ENCODE measurements at places on chromosomes 1 and 21.

GRCh38 chr1:26279456-26280332 is at the start of gene SH3BGRL3:
SH3BGRL3 (plus strand) TSS chr1:26280086; CDS start chr1:26280156, 70 bp downstream.
- DNase-seq: peak; percentile 87

- DNase-seq: no peak
Measured at GRCh38 chr1:165912638-165913037, 85.2 kb downstream of the UCK2 start.

DNA sequence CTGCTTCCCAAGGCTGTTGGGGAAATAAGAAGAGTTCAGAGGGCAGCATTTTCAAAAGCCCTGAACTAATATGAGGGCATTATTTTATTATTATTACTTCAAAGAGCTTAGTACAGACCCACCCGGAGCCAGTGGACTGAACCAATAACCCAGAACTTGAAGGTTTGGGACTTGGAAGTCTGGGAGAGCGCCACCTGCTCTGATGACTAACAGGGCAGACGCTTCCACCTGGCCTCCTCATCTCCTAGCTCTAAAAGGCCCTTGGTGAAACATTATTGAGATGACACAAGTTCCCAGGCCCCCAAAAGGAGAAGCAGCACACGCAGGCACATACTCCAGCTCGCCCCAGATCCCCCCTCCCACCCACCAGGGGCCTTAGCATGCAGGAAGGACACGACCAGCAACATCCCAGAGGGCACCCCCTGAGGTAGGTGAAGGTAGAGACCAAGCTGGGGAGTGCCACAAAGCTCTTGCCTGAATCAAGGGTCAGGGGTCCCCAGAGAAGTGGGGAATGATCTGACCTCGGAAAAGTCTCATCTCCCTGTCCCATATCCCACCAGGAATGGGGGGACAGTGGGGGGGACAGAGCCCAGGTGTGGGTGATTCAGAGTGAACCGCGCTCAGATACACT is 1.3 kb downstream of the DLGAP3 start:
- no peak for DNase-seq

DNA sequence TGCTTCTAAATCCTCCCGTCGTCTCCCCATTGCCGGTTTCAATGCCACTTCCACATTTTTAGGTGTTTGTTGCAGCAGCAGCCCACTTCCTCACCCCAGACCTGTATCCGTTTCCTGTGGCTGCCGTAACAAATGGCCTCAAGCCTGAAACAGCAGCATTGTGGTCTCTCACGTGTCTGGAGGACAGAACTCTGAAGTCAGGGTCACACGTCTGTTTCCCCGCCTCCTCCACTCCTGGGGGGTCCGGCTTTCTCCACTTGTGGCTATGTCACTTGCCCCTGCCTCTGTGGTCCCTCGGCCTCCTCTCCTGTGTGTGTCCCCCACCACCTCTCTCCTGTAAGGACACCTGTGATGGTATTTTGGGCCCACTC is 21.8 kb downstream of the TRPM2 start:
- DNase-seq: no peak

- no peak for DNase-seq
Measured at GRCh38 chr1:16294219-16295212, 57.5 kb upstream of the CPLANE2 start.

DNA sequence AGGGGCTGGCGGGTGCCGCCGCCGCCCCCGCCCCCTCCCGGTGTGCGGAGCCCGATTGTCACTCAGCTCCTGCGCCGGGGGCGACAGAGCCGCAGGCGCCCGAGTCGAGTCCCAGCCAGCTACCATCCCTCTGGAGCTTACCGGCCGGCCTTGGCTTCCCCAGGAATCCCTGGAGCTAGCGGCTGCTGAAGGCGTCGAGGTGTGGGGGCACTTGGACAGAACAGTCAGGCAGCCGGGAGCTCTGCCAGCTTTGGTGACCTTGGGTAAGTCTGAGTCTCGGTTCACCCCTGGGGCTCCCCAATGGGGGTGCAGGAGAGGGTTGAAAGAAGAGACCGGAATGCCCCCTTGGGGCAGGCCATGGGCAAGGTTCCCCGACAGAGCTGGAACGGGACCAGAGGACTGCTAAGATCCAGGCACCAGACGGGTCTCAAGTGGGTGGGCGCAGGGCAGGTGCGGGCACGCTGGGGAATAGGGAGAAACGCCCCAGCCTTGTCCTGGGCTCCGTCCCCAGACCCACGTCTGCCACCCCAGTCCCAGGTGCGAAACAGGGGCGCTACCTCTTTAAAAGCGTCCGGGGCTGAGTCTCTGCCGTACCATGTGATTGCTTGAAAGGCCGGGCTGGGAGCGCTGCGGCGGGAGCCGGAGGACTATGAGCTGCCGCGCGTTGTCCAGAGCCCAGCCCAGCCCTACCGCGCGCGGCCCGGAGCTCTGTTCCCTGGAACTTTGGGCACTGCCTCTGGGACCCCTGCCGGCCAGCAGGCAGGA is at the start of gene ADORA1:
Gene ADORA1 (plus strand): TSS at position 61 of the 765 bp plus-strand sequence. CDS start 1,116 bp downstream, outside the sequence.
- peak; percentile 73 for DNase-seq

- DNase-seq: peak; percentile 56
Measured at GRCh38 chr21:29261555-29262540, 36.9 kb upstream of the BACH1 start.

DNA sequence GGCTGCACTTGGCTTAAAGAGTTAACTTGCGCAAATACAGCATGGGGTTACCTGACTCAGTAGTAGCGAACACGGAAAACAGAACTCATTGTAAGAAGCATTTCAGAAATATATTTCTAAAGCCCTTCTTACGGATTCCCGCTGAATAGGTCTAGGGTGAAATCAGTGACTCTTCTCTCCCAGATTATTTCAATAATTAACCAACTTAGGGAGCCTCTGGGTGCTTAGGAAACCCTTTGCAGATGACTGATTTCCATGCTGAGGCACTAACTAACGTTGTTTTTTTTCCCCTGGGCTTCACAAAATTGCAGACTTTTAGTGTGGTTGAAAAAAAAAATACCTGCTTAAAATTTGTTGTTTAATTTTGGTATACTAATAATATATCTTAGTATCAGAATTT is 40.3 kb downstream of the BTG3 start:
- no peak for DNase-seq

GRCh38 chr1:1359308-1359663 is 931 bp upstream of the MXRA8 start:
- peak; percentile 79 for DNase-seq

- no peak for DNase-seq
Measured at GRCh38 chr1:29789221-29789909, 553.0 kb downstream of the PTPRU start.

GRCh38 chr1:183783767-183784637 is 20.9 kb upstream of the RGL1 start:
- peak; percentile 84 for DNase-seq

DNA sequence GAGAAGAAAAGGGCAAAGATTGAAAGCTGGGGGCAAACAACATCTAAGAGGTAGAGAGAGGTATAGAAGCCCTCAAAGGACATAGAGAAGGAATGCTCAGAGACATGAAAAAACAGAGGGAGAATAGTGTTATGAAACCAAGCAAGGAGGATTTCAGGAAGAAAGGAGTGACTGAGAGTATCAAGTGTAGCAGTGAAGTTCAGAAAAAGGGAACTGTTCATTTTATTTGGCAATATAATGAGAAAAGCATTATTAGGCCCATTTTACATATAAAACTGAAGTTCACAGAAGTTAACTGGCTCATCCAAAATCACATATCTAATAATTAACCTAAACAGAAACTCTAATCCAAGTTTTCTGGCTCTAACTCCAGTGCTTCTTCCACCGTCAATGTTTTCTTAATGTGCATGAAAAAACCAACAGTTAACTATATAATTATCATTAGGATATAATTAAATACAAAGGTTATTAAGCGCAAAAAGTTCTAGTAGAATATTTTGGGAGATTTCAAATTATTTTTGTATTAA is 17.7 kb downstream of the NEXN start:
- no peak for DNase-seq

- no peak for DNase-seq
Measured at GRCh38 chr1:10728595-10729410, 67.6 kb downstream of the CASZ1 start.

- no peak for DNase-seq
Measured at GRCh38 chr1:210344706-210345105, 16.0 kb downstream of the HHAT start.

- DNase-seq: no peak
Measured at GRCh38 chr1:80846966-80847365, 953.8 kb upstream of the ADGRL2 start.

- peak; percentile 66 for DNase-seq
Measured at GRCh38 chr1:27662707-27663393, 9.1 kb downstream of the IFI6 start.

DNA sequence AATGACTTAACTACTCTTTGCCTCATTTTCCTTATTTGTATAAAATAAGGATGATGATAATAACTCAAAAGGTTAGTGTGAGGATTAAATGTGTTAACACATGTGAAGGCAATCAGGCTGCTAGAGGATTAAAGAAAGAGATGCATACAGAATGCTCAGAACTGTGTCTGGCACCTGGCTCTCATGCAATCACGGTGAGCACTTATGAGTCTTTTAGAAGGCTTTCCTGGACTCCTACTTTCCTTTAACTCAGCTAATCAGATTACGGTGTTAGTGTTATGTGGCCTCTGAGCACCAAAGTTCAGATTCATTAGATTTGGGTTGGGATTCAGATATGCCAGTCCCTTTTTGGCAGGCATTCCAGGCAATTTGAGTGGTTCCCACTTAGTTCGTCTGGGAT is 311.6 kb upstream of the USP24 start:
- DNase-seq: no peak

GRCh38 chr1:178485541-178485981 is 11.2 kb downstream of the CLEC20A start:
- DNase-seq: no peak

- DNase-seq: no peak
Measured at GRCh38 chr21:46033410-46034400, 52.1 kb downstream of the COL6A1 start.

DNA sequence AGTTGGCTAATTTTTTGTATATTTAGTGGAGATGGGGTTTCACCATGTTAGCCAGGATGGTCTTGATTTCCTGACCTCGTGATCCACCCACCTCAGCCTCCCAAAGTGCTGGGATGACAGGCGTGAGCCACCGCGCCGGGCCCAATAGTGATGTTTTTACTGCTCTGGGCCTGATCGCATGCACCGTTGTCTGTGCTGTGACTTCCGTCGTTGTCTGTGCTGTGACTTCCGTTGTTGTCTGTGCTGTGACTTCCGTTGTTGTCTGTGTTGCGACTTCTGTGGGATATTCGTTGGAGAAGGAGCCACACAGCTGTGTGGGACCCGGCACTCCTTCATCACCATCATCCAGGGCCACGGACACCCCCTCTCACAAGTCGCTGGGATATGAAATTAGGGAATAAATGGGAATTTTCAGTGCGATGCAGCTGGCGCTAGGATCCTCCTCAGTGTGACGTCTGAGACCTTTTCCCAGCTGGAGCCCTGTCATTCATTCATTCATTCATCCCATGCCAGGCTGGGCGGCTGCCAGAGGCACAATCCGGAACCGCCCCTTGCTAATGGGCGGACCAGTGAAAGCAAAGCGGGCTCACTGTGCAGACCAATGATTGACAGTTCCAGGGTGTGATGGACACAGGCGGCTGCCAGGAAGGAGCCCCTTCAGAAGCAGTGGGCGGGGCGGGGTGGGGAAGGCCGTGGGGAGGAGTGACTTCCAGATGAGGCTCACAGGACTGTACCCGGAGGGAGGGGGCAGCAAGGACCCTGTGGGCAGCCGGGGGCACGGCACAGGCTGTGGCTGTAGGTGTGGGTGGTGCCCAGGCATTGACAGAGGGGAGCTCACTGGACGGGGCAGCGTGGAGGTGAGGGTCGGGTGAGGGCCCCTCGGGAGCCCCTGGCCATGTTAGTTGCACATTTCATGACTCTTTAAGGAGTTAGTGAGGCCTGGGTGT is 48.9 kb downstream of the PRKCZ start:
- no peak for DNase-seq

DNA sequence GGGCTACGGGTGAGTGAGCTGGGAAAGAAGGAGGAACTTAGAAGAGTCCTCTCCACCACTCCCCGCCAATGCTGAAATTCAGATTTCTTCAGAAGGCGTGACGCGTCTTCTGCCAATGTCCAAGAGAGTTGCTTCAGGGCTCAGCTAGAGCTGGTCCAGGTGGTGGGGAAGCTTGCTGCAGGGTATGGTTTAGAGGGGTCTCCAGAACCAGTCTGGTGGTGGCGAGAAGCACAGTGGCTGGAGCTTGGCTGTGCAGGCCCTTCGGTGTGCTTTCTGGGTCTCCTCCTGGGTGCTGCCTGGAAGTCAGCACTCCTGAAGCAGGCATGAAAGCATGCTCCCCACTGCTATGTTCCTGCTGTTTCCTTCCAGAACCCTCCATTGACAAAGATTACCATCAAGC is 387.2 kb downstream of the PTPRU start:
- DNase-seq: no peak

- DNase-seq: no peak
Measured at GRCh38 chr1:58882322-58882948, 98.6 kb upstream of the JUN start.

- no peak for DNase-seq
Measured at GRCh38 chr1:43048601-43049011, 89.9 kb upstream of the SLC2A1 start.

GRCh38 chr21:45792682-45793383 is 149.3 kb downstream of the PCBP3 start:
- DNase-seq: no peak

- DNase-seq: no peak
Measured at GRCh38 chr1:46802901-46803574, 4.2 kb downstream of the CYP4B1 start.

DNA sequence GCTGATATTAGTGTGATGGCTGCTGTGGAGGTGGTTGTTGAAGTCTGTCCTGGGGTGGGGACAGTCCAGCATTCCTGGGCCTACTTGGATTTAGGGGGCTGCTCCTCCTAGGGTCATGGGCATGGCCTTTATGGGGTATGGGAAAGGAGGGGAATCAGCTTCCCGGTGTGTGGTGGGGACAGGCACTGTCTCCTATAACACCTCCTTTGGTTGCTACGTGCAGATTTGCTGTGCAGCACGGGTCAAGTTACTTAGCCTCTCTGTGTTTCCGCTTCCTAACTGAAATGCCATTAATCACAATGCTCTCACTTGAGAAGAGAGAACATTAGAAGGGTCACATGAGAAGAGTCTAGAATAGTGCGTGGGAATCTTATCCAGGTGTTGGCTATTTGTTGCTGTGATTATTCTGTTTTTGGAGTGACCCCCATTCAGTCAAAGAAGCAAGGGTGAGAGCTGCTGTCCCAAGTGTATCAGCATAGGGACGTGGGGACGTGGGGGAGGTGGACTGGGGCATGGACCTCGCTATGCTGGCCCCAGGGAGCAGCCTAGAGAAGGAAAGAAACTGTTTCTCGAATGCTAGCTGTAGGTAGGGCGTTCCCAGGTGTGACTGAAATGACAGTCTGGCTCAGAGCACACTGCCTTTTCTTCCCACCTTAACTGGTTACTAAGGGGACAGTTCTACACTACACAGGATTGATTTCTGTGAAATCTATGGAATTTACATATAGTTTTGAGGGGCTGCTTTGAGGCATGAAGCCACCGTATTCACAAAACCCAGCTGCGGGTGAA is 19.9 kb downstream of the SOX13 start:
- DNase-seq: no peak

GRCh38 chr1:68495968-68496679 is 758 bp downstream of the DEPDC1 start:
- DNase-seq: peak; percentile 7

DNA sequence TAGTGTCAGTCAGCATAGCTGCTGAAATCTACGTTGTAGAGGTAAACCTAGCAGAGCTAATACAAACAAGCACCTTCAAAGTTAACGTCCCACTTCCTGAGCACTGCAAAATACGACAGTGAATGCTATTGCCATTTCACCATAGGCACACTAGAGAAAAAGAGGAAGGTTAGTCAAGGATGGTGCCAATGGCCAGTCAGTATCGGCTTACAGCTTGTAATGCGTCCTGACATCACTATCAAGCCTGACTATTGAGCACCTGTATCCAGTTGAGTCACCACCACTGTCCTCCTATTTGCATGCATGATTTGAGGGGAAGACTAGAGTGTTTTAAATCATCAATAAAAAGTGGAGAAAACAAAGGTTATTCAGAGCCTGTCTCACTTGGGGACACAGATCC is 34.4 kb downstream of the NUCKS1 start:
- no peak for DNase-seq

Measured in iris pigment epithelial cell (primary cell).